ENCODE measurements at places on chromosomes 16 and 17.

- DNase-seq: no peak
Observed at GRCh38 chr17:62778990-62779681, 29.0 kb downstream of the MARCHF10 start.

DNA sequence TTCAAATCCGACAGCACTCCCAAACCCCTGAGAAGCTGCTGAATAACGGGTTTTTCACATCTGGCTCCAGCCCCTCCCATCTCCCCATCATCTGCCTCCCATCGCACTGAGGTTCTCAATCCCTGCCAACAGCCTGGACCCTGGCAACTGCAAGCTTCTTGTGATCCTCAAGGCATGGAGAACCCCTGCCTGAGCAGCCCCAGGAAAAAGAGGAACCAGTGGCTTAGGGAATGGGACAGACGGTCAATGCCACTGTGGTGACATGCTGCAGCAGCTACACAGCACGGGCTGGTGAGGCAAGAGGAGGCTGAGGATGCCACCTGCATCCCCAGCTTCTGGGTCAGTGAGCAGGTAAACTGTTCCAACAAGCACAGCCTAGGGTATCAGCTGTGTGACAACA lies 3.3 kb upstream of the MBTPS1 start:
- no peak for DNase-seq

GRCh38 chr16:57669476-57670162 lies 1.5 kb downstream of the ADGRG3 start:
- DNase-seq: no peak

DNA sequence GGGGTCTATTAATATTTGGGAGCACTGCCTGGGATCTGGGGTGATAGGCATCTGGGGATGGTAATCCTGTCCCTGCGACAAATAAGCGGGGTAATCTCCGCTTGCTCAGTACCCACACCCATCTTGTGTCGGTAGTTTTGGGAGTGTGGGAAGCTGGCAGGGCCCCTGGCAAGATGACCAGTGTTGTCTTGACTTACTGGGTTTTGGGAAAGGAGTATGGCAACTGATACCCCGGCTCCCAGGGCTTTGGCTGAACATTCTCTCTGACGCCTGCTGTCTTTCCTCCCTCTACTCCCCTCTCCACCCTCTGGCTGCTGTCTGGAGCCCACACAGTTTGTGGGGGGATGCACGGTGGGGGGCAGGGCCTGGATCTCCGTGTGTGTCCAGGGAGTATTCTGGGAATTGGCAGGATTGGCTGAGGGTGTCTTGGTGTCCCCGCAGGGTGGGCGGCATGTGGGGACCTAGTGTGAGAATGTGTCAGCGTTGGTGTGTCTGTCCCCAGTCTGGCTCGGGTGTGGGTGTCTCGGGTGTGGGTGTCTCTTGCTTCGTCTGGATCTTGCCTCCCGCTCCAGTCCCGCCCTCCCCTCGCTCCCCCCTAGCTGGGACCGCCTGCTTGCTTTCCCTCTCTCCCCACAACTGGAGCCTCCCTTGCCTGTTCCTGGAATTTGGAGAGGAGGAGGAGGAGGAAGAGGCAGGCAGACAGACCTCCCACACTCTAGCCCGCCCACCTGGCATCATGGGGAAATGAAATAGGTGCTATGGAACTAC lies 12.0 kb downstream of the RARA start:
- DNase-seq: no peak

- DNase-seq: no peak
Observed at GRCh38 chr16:31202414-31203375, at the start of gene PYCARD. TSS of gene PYCARD (minus strand) at chr16:31202760. CDS start at chr16:31202690, 70 bp downstream.

DNA sequence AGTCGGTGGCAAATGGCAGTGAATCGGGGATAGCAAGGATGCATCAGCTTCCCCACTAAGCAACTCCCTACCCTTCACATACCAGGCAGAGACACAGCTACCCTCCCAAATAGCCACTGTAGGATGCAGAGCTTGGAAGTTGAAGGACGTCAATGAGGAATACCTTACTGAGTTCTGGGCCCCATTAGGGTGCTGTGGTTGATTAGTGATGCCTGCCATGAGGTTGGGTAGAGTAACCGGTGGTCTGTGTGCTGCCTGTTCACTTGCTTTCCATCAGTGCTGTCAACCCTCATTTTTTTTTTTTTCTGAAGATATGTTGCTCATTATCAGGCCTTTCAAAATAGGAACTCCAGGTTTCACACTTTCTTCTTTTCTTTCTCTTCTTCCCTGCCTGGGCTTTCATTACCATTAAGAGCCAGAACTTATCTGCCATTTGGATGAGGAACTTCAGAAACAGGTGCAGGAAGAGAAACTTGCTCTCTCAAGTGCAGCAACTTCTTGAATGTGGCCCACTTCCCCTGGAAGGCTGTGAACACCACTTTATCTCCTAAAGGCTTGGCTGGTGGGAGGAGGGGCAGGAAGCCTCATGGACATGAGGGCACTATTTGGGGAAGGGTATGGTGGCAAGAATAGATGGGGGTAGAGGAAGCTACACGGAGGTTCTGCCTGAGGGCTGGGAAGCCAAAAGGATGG lies 183.5 kb downstream of the NTN1 start:
- DNase-seq: no peak

DNA sequence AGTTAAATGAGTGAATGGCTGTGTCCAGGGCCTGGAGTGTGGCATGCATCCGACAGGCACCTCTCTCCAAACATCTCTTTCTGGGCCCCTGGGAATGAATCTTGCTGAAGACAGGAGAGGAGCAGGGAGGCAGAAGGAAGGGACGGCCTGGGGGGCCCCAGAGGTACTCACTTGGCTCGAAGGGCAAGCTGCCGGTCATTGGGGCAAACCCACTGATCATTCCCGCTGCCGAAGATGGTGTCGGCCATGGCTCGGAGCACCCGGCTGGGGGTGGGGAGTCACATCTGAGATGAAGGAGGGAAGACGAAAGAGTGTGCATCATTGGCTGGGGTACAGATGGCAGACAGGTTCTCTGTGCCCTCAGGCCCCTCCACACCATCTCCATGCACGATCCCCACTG lies 25.3 kb downstream of the RPH3AL start:
- DNase-seq: no peak

- DNase-seq: no peak
Observed at GRCh38 chr17:21171970-21172510, 41.9 kb downstream of the TMEM11 start.

All from GM12891 (cell line).